RKO (cell line): ENCODE measurements at places on chromosomes 13 and 19.

- no peak for DNase-seq
Measured at GRCh38 chr19:2089001-2089711, 7.0 kb downstream of the MOB3A start.

DNA sequence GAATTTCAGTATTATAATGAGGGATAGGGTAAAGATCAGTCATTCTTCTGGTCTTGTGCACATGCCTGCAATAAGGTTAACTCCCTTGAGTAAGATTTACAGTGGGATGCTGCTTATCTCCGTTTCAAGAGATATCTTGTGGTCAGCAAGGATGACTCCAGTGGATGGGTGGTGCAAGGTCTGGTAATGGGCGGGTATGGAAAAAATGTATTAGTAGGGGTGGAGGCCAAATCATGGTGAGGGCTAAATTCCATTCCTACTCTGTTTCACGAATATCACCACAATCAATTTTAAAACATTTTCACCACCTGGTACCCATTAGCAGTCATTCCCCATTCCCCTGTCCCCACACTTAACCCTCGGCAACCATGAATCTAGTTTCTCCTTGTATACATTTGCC lies 40.6 kb downstream of the CCDC122 start:
- DNase-seq: no peak

DNA sequence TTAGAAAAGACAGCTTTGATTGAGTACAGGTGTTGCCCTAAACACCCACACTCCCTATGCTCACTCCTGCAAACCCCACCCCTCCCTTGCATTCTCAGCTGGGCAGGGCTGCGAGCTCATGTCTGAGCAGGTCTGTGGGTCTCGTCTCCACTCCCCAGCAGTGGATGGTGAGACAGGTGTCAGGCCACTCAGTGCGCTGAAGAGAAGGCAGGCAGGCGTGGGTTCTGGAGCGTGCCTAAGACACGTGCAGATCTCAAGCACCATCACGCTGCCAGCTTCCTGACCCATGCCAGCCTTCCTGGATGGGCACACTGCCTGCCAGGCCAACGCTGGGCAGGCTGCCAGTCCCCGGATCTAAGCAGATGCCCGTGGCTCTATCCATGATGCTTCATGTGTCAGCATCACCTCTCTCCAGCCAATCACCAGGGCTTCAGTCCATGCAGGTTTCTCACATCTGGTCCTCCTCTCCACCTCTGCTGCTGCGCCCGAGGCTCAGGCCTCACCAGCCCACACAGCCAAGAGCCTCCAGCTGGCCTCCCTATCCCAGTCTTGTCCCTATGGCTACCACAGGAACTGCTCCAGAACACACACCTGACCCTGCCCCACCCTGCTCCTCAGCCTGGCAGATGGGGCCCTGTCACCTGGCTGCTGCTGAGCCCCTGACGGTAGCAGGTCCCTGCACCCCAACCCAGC lies 42.6 kb downstream of the EPS15L1 start:
- DNase-seq: no peak

DNA sequence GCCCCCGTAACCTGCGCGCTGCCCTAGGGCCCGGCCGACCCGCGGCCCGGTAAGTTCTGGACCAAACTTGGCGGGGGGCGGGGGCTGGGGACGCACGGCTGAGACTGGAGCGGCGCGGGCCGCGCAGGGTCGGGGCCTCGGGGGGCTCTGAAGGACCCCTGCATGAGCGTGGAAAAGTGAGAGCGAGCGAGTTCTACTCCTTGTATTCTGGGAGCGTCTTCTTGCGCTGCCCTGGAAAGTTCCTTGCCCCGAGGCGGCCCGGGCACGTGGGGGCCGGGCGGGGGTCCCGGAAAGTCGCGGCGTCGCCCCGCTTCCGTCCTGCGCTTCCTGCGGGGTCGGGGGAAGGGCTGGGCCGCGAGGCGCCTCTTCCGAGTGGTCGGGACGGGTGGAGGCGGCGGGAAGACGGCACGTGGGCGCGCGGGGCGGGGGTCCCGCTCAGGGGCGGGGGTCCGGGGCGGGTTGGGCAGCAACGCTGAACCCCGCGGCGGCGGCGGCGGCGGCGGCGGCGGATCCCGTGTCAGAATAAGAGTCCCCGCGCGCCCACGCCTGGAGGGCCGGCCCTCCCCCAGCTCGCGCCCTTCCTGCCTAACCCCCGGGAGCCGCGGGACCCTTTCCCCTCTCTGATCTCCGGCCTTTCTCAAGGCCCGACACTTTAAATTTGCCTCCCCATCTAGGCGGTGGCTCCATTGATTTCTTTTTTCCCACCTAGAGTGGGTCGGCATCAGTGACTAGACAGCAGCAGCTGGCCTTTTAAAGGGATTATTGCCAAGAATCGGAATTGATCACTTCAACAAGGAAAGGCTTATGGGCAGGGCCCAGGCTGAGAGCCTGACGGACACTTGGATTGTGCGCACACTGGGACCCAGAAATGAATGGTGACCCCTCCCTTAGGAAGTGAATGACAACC lies 749 bp downstream of the GATAD2A start:
- peak; percentile 69 for DNase-seq

- no peak for DNase-seq
Measured at GRCh38 chr13:32047793-32048192, 16.2 kb downstream of the FRY start.

GRCh38 chr13:19759669-19760068 lies 23.1 kb downstream of the PSPC1 start:
- DNase-seq: no peak

- no peak for DNase-seq
Measured at GRCh38 chr13:98824376-98825160, 72.1 kb upstream of the SLC15A1 start.

GRCh38 chr13:32445461-32445860 lies 17.5 kb upstream of the N4BP2L1 start:
- no peak for DNase-seq

DNA sequence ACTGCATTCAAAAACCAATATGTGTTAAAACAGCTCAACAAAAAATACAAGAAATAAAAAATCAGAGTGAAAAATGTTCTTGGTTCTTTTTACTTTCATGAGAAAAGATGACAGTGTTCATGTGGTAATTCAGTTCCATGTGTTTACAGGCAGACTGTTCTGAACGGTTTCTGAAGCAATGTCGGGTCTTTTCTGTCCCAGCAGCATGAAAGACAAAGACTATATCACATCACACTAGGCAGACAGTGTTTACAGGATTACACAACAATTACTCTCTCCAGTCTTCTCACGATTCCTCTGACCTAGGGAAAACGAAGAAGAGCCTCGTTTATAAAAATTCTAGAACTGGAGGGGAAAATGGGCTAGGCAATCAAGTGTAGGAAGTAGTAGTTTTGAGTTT lies 83.4 kb downstream of the UBL3 start:
- no peak for DNase-seq

GRCh38 chr13:107203146-107203847 lies 635.4 kb upstream of the ARGLU1 start:
- peak; percentile 45 for DNase-seq

GRCh38 chr19:45311621-45312020 lies 11.1 kb downstream of the CKM start:
- DNase-seq: no peak

- peak; percentile 69 for DNase-seq
Measured at GRCh38 chr13:60583911-60584753, 187.1 kb downstream of the TDRD3 start.

- no peak for DNase-seq
Measured at GRCh38 chr19:1438933-1439354, 748 bp downstream of the RPS15 start.

DNA sequence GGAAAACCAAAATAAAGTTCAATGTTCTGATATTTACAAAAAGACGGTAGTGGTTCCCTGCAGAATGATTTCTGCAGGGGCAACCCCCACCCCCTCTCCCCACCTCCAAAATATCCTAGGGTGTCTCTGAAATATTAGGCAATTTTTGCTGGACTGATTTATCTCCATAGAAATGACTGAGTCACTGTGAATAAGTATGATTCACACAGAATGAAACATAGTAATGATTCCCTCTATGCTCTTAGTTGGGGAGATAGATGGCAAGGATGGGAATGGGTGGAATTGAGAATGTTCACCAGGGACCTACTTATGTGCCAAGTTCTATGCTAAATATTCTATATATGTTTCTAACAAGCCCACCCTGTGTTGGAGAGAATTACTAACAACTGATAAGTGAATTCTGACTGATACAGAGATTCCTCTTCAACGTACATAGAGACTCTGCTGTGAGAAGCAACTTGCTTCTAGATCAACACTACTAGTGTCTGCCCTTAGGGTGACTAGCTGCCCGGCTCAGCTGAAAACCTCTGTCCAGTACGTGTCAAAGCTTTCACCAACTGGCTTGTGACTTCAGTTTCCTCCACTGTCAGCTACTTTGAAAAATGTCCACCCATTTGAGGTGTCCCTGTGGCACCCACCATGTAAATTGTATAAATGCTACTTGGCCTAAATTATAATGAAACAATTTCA lies 38.4 kb upstream of the RAP2A start:
- peak; percentile 63 for DNase-seq

DNA sequence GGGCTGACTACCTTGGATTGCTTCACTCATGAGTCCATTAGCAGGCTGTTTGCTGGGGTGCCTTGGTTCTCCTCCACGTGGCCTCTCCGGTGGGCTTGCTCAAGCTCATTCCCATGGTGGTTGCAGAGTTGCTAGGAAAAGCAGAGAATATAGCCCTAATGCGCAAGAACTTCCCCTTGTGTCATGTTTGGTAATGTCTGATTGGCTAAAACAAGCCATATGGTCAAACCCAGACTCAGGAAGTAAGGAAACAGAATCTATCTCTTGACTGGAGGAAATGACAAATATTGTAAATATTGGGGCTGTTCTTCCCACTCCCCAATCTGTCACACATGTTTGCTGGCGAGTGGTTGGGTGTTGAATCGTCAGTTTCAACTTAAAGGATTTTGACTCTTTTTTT lies 12.1 kb downstream of the NFILZ start:
- peak; percentile 14 for DNase-seq

GRCh38 chr13:51758691-51759090 lies 45.3 kb downstream of the DHRS12 start:
- DNase-seq: no peak

DNA sequence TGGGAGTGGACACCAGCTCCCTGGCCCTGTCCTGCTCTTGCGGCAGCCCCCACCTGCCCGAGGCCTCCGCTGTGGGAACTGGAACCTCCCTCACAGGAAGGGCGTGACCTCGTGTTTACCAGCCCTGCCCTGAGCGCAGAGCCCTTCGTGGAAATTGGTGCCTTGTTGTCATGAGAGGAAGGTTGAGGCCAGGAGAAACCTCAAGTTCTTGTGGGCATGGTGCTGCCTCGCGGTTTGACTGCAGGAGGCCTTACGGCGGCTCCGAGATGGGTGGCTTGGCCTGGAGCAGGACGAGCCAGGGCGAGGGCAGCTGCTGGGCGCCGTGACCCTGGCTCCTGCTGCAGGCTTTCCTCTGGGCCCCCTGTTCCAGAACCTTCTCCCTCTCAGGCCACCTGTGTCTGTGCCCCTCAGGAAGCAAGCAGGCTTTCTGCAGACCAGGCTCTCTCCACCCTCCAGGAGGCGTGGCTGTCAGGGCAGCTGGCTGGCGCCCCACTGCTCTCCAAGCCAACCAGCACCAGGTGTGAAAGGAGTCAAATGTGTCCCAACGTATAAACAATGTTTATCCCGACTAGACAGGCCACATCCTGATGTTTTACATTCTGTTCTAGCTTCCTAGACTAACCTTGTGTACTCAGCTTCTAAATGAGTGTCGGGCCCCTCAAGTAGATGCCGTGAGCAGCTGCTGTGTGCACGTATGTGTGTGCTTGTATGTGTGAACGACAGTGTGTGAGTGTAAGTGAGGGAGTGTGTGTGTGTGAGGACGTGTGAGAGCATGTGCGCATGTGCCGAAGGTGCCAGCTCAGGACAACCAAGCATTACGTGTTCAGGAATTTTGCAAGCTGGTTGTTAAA lies 10.4 kb upstream of the RASA3 start:
- DNase-seq: no peak

GRCh38 chr19:6002591-6002990 lies 24.7 kb upstream of the RANBP3 start:
- no peak for DNase-seq

- DNase-seq: no peak
Measured at GRCh38 chr13:47184321-47184720, 287.5 kb upstream of the HTR2A start.
